T-helper 2 cell treated with Interferon-gamma antibody and Interleukin-4, amounts not matched to agents 5 μg/mL and 100 μg/mL, for 36 hours (primary cell): ENCODE measurements at places on chromosomes 4 and X.

DNA sequence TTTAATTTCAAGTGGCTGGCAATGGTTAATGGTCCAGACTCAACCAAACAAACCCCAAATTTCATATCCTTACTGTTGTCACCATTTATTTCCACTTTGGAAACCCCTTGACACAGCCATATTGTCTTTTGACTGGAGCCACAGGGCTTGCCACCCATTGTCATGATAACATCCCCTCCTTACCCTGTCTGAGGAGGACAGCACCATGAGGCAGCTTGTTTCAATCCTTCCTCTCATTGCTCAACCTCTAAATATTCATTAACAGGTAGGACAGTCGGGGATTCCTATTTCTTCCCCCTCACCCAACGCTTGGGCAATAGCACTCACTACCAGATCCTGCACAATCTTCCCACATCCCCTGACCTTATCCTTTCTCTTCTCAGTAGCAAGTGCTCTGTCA lies 92.1 kb downstream of the CEP135 start:
- DNase-seq = no peak

GRCh38 chrX:96140796-96141195 lies 543.8 kb upstream of the DIAPH2 start:
- no peak for DNase-seq

GRCh38 chrX:155962906-155963305 lies 34.6 kb upstream of the IL9R start:
- no peak for DNase-seq

DNA sequence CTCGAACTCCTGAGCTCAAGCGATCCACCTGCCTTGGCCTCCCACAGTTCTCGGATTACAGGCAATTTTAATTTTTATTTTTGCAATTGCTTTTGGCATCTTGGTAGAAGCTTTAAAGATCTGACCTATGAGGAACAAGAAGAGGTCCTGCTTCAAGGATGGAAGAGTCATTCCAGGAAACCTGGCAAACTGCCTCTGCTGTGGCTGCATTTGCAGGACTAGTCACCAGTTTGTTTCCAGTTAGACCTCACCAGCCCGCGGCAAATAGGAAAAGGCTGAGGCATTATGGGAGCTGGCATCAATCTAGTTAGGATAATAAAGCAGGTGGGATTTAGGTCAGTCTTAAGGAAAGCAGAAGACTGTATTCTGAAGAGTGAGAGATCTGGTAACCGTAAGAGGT lies 51.9 kb upstream of the LAS1L start:
- no peak for DNase-seq

DNA sequence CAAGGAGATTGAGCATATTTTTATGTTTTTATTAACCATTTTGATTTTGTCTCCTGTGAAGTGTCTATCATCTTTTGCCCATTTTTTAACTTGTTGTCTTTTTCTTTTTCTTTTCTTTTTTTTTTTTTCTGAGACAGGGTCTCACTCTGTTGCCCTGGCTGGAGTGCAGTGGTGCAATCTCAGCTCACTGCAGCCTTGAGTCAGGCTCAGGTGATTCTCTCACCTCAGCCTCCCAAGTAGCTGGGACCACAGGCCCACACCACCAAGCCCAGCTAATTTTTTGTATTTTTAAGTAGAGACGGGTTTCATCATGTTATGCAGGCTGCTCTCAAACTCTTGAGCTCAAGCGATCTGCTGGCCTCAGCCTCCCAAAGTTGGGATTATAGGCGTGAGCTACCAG lies 4.6 kb upstream of the ADD1 start:
- DNase-seq = no peak

DNA sequence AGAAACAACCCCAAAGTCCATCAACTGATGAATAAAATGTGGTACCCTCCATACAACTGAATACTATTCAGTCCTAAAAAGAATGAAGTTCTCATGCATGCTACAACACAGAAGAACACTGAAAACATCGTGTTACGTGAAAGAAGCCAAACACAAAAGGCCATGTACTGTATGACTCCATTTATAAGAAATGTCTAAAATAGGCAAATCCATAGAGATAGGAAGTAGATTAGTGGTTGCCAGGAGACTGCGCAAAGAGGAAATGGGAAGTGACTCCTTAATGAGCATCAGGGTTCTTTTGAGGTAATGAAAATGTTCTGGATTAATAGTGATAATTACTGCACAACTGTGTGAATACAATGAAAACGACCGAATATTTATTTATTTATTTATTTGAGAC lies 23.4 kb downstream of the FBXW7 start:
- no peak for DNase-seq
